ENCODE measurements at places on chromosomes 5 and 9. TPM values are rescaled to one million over a fixed set of nuclear protein-coding genes. Genes with fewer than 3 reads are reported as not detected.

- DNase-seq, result no peak
Observed at GRCh38 chr9:68730570-68731235, 25.7 kb downstream of the PIP5K1B start.

GRCh38 chr5:150138551-150139265 is 16.9 kb downstream of the PDGFRB start:
- peak; percentile 85 for DNase-seq

DNA sequence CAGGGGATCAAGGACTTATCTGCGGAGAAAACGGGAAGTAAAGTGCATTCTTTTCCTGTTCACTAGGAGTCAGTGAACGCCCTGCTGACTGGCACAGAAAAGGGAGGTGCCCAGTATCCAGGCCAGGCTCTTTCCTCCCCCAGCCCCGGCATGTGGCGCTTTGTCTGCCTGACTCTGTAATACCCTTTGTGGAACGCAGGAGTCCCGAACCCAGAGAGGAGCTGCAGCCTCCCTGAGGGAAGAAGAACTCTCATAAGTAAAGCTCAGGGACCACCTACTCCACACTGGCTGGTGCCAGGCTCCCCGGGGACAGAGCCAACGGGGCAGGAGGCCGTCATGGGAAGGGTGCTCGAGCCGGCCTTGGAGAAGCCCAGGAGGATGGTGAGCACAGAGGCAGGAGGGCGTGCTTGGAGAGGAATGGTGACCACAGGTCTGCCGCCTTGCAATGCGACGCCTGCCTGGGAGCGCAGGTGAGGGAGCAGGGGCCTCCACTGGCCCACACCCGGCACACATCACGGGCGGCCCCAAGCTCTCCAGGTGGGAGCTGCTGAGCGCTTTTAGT is 31.5 kb downstream of the VAV2 start:
- DNase-seq, result no peak

DNA sequence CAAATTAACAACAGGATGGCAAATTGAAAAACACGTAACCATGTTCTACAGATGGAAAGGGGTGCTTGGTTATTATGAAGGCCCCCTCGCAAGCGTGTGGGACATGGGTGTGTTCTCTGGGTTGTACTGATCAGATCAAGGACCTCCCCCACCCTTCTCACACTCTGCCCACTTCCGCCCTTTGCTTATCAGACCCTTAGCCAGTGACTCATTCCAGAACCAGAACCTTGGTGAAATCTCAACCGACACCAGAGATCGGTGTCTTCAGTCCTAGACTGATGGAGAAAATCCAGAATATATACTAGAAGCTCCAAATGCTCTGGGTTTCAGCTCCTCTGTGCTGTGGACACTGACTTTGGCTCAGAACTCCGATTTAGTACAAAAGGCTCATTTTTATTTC is 64.9 kb downstream of the PTTG1 start:
- DNase-seq, result no peak

GRCh38 chr5:127856292-127856691 is 153.1 kb downstream of the CCDC192 start:
- no peak for DNase-seq

GRCh38 chr5:130168211-130168610 is 263.9 kb downstream of the CHSY3 start:
- no peak for DNase-seq

DNA sequence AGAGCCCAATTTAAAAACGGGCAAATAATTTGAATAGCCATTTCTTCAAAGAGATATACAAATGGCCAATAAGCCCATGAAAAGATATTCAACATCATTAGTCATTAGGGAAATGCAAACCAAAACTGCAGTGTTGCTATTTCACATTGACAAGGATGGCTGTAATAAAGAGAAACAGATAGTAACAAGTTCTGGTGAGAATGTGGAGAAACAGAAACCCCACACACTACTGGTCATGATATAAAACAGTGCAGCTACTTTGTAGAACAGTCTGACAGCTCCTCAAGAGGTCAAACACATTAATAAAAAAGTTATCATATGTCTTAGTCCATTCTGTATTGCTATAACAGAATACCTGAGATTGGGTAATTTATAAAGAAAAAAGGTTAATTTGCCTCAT is 237.0 kb upstream of the GRAMD2B start:
- no peak for DNase-seq

CDH18 gene
- not detected for total RNA-seq

- no peak for DNase-seq
Observed at GRCh38 chr5:96857924-96858323, 18.4 kb upstream of the ERAP2 start.

DNA sequence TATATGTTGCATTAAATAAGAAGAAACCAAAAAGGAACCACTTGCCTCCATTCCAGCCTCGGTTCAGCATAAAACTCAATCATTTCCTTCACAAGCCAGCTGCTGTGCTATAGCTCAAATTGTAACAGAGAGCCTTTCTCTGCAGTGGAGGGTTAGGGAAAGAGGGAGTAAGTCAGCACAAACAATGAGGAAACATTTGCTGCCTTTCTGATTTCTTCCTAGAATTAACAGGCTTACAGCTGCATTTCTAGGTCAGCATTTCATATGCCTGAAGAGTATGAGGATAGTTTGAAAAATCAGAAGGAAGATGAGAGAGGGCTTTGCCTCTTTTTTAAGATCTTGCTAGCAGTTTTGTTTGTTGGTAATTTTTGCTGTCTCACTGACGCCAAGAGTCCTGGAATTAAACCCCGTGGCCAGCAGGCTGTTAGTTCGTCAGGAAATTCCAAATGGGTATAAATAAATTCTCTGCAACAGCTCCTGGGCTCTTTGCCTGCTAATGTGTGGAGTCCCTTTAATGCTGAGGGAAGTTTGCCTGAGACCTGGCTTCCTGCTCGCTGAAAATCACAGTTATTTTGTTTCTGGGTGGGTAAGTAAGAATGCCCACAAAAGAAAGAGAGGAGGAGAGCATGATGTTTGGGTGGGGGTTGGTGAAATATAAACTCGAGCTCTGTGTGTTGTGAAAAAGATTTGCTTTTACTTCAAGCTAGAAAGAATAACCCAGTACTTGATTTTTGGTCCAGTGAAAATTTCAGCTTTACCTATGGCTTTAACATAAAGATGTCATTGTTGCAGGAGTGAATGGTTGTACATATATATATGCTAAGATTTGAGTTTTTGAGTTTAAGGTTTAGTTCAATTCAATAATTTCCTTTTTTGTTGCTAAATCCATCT is 148.1 kb upstream of the DMRT1 start:
- DNase-seq, result peak; percentile 64

DNA sequence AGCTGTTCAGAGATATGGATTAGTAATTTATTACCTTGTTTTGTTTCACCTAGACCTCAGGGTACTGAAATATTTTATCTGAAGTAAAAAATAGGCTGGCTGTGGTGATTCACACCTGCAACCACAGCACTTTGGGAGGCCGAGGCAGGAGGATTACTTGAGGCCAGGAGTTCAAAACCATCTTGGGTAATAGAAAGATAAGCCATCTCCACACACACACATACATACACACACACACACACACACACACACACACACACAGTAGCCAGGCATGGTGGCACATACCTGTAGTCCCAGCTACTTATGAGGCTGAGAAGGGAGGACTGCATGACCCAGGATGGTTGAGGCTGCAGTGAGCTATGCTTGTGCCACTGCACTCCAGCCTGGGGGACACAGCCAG is 3.7 kb downstream of the ANXA2R start:
- DNase-seq, result no peak

DNA sequence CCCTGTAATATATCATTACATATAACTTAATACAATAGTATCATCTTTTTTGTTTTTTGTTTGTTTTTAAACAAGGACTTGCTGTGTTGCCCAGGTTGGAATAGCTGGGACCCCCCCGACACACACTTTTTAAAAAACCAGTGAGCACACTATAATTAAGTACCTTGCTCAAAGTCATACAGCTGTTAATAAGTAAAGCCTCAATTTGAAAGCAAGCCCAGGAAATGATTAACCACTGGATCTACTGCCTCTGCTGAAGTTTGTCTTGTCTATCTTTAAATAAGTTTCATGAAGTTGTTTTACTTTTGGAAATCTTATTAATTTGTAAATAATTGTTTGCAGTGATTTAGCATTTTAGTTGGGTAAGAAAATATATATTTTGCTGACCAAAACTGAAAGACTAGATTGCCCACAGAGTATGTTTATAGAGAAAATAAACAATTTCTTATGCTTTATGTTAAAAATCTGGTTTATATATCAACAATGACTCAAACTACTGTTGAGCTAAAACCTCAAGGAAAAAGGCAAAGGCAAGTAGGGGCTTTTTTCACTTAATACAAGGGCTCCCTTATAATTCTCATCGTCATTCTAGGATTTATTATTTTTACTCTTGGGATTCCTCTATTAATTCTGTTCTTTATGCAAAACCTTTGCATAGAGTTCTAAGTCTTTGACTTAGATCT is 5.8 kb upstream of the CARNMT1 start:
- no peak for DNase-seq

MARVELD2 gene
- 32.4 TPM for total RNA-seq

- no peak for DNase-seq
Observed at GRCh38 chr9:82492274-82492673, 503.7 kb downstream of the SPATA31D1 start.

DNA sequence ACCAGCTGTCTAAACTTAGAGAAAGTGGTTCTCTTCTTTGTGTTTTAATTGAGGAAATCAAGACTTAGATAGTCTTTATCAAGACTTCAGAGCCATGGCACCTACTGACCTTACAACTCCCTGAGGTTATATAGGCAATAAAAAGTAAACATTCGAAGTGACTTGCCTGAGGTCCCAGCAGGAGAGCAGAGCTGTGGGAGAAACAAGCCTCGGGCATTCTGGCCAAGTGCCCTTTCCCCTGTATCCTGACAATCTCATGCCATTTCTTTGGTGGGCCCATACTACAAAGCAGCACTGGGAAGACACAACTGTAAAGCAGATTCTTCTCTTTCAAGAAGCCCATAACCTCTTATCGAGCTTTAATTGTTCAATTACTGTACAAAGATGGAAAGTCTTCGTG is 23.1 kb downstream of the FREM1 start:
- DNase-seq, result no peak

- no peak for DNase-seq
Observed at GRCh38 chr5:82717738-82718137, 359.5 kb downstream of the TMEM167A start.

DDX4 gene
- not detected for total RNA-seq

PHF24 gene
- total RNA-seq, result 1.7 TPM

- no peak for DNase-seq
Observed at GRCh38 chr9:18665947-18666346, 192.0 kb downstream of the ADAMTSL1 start.

PCDHB12 gene
- total RNA-seq, result 2.8 TPM

DNA sequence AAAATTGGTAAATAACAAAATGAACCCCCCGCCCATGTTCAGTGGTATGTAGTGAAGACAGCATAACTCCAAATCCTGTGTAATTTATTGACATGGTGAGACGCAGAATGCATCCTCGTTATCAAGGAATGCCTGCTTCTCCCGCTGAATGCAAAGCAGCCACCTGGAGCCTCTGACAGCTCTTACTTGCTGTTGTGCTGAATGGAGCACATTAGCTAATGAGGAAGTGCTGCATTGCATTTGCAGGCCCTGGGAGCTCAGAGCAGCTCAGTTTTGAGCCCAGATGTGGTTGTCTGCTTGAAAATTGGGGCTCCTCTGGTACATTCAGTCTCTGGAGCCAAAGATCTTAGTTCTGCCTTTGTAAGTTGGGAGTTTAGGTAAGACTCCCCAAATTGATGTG is 28.9 kb downstream of the PLAC8L1 start:
- DNase-seq, result no peak

GRCh38 chr9:83637389-83637788 is 14.4 kb downstream of the IDNK start:
- DNase-seq, result no peak

DNA sequence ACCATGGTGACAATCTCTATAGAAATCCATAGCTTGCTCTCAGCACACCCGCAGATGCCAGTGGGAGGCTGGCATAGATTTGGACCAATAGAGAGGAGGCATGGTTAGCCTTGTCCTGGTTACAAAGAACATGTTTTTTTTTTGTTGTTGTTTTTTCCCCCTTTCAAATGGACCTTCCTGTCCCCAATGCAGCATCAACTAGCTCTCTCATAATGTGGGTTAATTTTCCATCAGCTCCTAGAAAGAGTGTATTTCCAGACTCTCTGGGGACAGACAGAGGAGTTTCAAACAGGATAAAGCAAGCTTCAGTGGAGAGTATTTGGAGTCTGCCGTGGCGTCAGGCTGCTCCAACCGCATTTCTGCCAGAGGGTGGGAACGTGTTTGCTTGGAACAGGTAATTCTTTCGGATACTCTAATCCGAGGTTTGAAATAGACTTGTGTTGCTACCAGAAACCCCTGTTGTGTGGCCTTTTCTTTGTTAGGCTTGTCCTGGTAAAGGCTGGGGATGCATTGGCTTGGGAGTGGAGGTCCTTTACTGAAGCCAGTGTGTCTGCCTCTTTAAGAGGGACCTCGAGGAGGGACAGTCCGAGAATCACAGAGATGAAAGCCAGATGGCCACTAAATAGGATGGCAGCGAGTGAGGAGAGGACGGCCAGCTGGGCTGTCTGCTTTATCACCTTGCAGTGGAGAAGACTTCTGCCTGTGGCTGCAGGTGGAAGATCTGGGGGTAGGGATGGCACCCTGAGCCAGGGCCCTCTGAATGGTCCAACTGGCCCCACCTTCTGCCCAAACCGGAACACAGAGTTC is 130.5 kb upstream of the CPEB4 start:
- DNase-seq, result no peak

TICAM2 gene
- total RNA-seq, result 2.8 TPM

RBM27 gene
- total RNA-seq, result 26.4 TPM

- DNase-seq, result no peak
Observed at GRCh38 chr9:75109210-75109839, 21.0 kb downstream of the OSTF1 start.

DDX46 gene
- total RNA-seq, result 60.1 TPM

DNA sequence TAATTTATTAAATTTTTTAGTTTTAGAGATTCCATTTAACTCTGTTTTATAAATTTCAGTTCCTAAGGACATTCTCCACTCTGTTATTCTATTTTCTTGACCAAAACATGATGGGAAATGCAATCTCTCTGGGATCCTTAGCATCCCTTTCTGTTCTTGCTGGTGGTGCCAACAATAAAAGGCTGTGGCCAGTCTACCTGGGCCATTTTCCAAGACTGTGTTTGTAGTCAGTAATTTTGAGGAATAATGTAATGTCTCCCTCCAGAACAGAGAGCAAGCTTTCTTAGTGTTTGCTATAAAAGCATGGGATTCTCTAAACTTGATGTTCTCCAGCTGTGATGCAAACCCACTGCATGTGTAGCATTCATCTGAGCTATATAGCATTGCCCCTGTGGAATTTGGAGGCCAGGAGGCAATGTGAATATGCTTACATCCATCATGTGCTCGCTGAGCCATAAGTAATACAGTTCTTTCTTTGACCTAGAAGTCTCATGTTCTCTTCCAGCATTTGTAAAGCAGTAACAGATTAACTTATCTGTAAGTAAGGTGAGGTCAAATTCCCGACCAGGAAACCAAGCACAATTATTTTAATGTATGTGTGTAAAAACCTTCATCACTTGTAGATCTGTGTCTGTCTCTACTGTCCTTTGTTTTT is 211.5 kb upstream of the TAS2R1 start:
- DNase-seq, result no peak
